ENCODE measurements at places on chromosomes 3 and 15. TPM values are rescaled to one million over a fixed set of nuclear protein-coding genes. Genes with fewer than 3 reads are reported as not detected.
A peak's percentile ranks its signal among the peaks of the same experiment; 100 is the strongest.

DNA sequence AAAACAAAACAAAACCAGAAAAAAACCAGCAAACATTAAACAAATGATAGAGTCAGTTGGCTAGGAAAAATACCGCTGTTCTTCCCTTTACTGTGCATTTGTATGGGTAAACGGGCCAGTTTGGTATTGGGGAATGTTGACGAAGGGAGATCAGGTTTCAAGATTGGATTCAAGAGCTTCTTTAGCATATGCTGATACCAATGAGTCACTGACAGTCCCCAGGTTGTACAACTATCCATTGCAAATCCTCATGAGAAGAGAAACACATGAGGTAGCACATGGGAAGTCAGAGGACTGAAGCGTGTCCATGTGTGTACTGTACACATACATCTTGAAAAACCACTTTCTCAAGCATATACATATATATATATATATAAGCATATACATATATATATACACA, 25.6 kb downstream of the TIGIT start:
- H3K27me3 ChIP-seq, result no peaks in the 10 kb centered on the region
- no peak for DNase-seq
- H3K27ac ChIP-seq, result no peak overlapping the region
- H3K4me1 ChIP-seq, result no peaks in the 10 kb centered on the region

GRCh38 chr3:182182531-182182968, 470.8 kb downstream of the SOX2 start:
- no peaks in the 10 kb centered on the region for H3K36me3 ChIP-seq
- DNase-seq, result no peak
- no peaks in the 10 kb centered on the region for H3K27me3 ChIP-seq
- H3K27ac ChIP-seq, result no peak overlapping the region

DNA sequence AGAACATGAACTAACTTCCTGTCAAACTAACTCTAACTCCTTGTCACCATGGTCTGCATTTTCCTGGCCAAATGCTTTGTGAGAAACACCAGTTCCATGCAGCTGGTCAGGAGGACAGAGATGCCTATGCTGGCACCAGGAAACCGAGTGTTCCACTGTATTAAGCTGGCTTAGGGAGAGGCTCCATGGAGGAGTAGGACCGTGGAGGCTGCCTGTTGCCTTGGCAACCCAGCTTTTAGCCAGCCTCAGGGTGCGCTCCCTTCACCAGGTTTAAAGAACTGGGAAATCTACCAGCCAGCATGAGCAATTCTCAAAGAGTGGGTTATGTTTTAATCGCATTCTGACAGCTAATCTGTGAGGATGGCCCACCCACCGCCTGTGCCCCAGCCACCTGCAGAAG, 394.1 kb downstream of the OCA2 start:
- no peak for DNase-seq
- H3K4me1 ChIP-seq, result no peaks in the 10 kb centered on the region
- H3K27ac ChIP-seq, result no peak overlapping the region
- H3K36me3 ChIP-seq, result no peaks in the 10 kb centered on the region
- no peaks in the 10 kb centered on the region for H3K27me3 ChIP-seq
- H3K4me3 ChIP-seq, result no peak overlapping the region

- no peak for DNase-seq
- no peaks in the 10 kb centered on the region for H3K36me3 ChIP-seq
- H3K27me3 ChIP-seq, result no peaks in the 10 kb centered on the region
- no peaks in the 10 kb centered on the region for H3K4me1 ChIP-seq
- H3K27ac ChIP-seq, result no peak overlapping the region
- no peak overlapping the region for H3K4me3 ChIP-seq
Measured at GRCh38 chr15:41987246-41987924, 15.0 kb upstream of the EHD4 start.

DNA sequence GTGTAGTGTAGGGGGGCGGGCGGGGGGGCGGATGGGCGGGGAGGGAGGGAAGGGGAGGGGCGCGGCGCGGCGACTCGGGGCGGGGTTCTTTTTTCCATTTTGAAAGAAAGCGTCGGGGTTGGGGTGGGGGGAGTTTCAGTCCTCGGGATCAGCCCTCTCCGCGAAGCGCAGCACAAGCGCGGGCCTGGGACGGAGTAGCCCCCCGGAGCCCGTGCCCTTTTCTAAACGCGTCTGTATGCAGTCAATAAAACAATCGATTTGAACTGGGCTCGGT, 6.1 kb downstream of the ISLR2 start:
- peak overlapping the region; percentile 78 for H3K27ac ChIP-seq
- no peaks in the 10 kb centered on the region for H3K36me3 ChIP-seq
- DNase-seq, result no peak
- peak overlapping the region; percentile 45 for H3K4me3 ChIP-seq
- peaks cover 56% of the 10 kb centered on the region for H3K4me1 ChIP-seq

The FILIP1L gene
- total RNA-seq, result 97.3 TPM

The FAM3D gene
- total RNA-seq, result 581 TPM

The CCR2 gene
- not detected for total RNA-seq

- peaks cover 5% of the 10 kb centered on the region for H3K4me1 ChIP-seq
- no peak overlapping the region for H3K4me3 ChIP-seq
- no peaks in the 10 kb centered on the region for H3K27me3 ChIP-seq
- H3K27ac ChIP-seq, result no peak overlapping the region
- H3K36me3 ChIP-seq, result no peaks in the 10 kb centered on the region
Measured at GRCh38 chr15:57031605-57032004, 113.2 kb downstream of the TCF12 start.

GRCh38 chr15:75138016-75138999, 63.4 kb upstream of the C15orf39 start:
- no peak overlapping the region for H3K4me3 ChIP-seq
- no peaks in the 10 kb centered on the region for H3K27me3 ChIP-seq
- no peaks in the 10 kb centered on the region for H3K4me1 ChIP-seq
- no peak overlapping the region for H3K27ac ChIP-seq
- H3K36me3 ChIP-seq, result no peaks in the 10 kb centered on the region
- no peak for DNase-seq

DNA sequence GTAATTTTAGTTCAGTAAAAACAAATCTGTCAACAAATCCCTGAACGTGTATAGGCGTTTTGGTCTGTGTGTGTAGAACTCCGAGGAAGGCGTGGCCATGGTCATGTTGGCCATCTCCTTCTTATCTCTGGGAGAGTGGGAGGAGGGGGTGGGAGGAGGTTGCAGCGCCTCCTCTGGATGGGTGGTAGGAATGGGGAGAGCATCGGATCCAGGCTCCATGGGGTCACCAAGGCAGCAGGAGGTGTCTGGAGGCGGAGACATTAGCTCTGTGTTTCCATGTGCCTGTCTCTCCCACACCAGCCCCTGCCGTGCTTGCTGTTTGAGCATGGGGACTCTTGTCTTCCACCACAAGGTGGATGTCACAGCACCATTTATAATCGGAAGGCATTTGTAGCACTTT, 34.5 kb upstream of the TRPM1 start:
- no peaks in the 10 kb centered on the region for H3K4me1 ChIP-seq
- H3K36me3 ChIP-seq, result no peaks in the 10 kb centered on the region
- H3K27ac ChIP-seq, result no peak overlapping the region
- H3K4me3 ChIP-seq, result no peak overlapping the region

- H3K4me1 ChIP-seq, result no peaks in the 10 kb centered on the region
- no peak overlapping the region for H3K4me3 ChIP-seq
- no peaks in the 10 kb centered on the region for H3K27me3 ChIP-seq
- DNase-seq, result no peak
- H3K36me3 ChIP-seq, result peaks cover 19% of the 10 kb centered on the region
Measured at GRCh38 chr15:100651253-100651652, 48.9 kb downstream of the ASB7 start.

Measured in stomach (tissue), 19 donors.